ENCODE measurements at places on chromosomes 6 and 20.

DNA sequence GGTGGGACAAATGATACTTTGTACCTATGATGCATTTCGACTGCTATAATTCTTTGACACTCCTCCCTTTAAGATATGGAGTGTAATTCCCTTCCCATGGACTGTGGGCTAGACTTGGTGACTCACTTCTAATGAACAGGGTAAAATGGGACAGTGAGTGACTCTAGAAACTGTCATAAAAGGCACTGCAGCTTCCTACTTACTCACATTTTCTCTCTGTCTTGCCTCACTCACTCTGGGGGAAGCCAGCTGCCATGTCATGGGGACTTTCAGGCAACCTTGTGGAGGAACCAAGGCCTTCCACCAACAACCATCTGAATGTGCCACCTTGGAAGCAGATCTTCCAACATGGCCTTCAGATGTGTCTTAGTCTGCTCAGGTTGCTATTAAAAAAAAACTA lies 12.9 kb upstream of the GFOD1 start:
- DNase-seq = no peak

DNA sequence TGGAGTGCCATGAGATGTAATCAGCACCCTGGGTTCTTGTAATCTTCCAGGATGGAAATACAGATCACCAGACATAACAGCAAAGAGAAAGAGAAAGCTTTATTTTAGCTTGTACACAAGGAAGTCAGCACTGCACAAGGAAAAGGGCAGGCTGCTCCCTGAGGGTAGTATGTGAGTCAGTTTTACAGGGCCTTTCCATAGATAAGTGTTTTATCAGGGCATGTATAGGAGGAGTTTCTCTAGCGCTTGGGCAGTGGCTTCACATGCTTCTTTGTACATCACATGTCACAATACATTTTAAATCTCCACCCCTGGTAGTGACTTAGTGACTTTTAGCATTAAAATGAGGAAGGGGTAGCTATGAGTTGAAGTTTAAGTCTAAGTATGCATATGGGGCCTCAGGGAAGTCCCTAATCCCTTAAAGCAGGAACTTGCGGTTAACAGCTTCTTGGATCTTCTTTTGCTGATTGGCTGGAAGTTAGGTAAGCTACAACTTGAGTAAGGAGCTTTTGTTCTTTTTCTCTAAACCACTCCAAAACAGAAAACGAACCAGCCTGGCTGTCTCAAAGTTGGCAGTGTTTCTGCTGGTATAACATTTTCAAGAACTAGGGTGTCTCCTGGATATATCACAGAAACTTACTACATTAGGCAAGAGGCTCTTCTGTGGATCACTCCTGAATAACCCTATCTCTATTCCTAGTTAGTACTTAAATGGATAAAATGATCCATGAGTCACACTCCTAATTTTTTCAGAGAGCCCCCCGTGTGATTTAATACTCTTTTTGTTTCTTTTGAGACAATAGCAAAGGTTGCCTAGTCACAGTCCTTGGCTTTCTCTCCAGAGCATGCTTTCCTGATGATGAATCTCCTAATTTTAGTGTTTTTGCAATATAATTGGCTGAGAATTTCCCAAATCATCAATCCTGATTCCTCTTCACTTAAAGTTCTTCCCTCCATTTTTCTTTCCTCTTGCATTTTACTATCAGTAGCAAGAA lies 60.2 kb downstream of the MRAP2 start:
- no peak for DNase-seq

- DNase-seq = no peak
Observed at GRCh38 chr6:70236343-70236742, 66.5 kb downstream of the COL9A1 start.

GRCh38 chr6:137697267-137697938 lies 169.7 kb upstream of the TNFAIP3 start:
- no peak for DNase-seq

- DNase-seq = no peak
Observed at GRCh38 chr20:21529863-21530262, 16.0 kb upstream of the NKX2-2 start.

GRCh38 chr20:19015351-19016139 lies 196.9 kb upstream of the SLC24A3 start:
- DNase-seq = no peak

- no peak for DNase-seq
Observed at GRCh38 chr6:53058388-53059195, 6.6 kb upstream of the FBXO9 start.

- no peak for DNase-seq
Observed at GRCh38 chr20:8196096-8196495, 64.0 kb downstream of the PLCB1 start.

- no peak for DNase-seq
Observed at GRCh38 chr6:23656255-23657194, 469.5 kb upstream of the NRSN1 start.

GRCh38 chr6:25548451-25548850 lies 103.6 kb upstream of the SCGN start:
- no peak for DNase-seq

GRCh38 chr20:1324598-1325172 lies 4.3 kb downstream of the SDCBP2 start:
- DNase-seq = no peak

DNA sequence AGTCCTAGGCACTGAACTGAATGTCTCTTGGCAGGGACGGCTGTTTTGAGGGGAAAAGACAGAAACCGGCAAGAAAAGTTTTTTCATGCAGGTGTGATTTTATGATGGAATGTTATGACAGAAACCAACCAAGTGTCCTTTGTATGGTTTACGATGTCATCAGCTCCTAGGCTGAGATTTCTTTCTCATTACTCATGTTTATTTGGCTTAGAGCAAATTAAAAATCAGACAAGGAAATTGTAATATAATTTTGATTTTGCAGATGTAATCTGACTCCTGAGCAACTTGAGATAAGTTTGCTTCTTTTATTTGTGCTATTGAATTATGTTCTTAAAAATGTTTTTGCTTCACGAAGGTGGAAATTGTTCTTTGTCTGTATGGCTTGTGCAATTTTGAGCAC lies 58.8 kb upstream of the MAP3K7 start:
- DNase-seq = no peak

- no peak for DNase-seq
Observed at GRCh38 chr6:87277123-87277522, 45.3 kb upstream of the SMIM8 start.

GRCh38 chr6:165883851-165884640 lies 221.0 kb upstream of the PDE10A start:
- DNase-seq = no peak

DNA sequence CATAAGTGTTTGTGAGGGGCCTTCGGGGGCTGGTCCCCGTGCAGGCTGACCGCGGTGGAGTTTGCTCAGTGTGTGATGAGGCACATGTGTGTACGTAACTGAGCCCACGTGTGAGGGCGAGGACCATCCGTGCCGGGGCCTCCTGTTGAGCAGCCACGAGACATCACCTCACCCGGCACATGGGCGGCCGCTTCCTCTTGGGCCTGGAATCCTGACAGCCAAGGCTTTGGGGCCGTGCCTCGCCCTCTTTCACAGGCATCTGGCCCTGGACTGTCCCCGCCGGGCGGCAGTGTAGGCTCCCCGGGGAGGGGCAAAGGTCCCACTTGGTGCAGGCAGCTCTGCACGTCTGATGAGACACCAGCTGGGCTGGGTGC lies 202.3 kb downstream of the DLL1 start:
- DNase-seq = no peak

DNA sequence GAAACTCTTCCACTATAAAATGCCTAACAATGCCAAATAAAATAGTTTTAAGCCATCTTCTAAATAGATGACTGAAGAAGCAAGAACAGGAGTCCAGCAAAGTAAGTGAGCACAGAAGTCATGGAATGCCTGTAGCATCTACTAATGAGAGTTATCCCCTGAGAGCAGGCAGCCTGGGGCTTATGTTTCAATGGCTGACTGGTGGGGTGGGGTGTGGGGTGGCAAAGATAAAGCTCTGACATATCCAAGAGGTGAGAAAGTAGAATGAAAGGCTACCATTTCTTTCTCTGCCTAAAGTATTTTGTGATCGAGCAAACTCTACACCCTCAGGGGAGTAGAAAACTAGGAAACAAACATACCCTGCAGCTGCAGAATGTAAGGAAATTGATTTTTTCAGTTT lies 348.8 kb downstream of the TFAP2B start:
- DNase-seq = no peak

GRCh38 chr20:41072190-41072863 lies 43.7 kb downstream of the TOP1 start:
- no peak for DNase-seq

- no peak for DNase-seq
Observed at GRCh38 chr20:15654208-15654649, 919.0 kb downstream of the KIF16B start.

DNA sequence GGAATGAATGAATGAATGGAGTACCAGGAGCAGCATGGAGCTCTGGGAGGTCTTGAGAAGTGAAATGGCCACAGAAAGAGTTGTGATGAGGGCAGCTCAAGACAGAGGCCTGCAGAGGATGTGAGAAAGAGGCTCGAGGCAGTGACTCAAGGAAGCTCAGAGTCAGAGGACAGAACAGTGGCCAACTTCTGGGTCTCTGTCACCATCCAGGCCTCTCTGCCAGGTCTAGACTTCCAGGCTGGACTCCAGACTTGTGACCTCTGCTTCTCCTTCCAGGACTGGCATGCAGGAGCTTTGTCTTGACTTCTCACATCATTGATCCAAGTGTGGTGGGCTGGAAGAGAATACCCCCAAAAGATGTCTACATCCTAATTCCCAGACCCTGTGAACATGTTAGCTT lies 119.8 kb downstream of the TOX2 start:
- no peak for DNase-seq

- DNase-seq = no peak
Observed at GRCh38 chr20:56925831-56926170, 296.7 kb downstream of the TFAP2C start.

DNA sequence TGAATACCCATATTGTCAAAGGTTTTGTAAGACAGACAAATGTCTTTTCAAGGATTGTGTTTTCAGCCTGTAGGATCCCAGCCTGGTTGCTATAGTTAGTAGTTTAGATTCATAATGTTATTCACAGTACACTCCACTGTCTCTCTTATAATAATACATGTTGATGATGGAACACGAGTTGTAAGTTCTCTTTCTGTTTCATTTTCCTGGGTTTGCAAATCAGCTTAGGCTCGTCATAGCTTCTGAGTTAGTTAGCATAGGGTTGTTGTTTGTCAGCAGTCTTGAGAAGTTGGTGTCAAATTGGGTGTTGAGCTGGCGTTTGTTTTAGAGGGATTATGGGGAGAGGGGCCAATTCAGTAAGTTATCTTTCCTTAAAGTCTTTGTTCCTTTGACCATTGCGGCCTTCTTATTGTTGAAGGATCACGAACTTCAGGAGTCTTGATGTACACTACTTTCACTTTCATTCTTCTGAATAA lies 45.8 kb downstream of the QKI start:
- no peak for DNase-seq

GRCh38 chr6:166942393-166943168 lies 13.8 kb downstream of the RNASET2 start:
- no peak for DNase-seq

DNA sequence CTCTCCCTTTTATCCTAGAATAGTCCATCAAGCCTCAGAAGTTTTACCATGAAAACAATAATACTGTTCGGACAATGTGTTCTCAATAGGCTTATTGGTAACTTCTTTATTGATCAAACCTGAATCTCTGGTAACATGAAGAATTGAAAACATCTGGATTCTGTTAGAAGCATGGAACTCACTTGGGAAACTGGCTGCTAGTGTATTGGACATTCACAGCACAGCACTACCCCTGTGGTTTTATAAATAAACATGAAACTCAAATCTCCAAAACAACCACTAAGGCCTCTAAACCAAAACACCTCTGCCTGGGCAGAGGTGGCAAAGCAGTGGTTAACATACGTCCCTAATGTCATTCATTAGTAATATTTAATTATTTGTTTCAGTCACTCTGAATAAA lies 157.6 kb upstream of the KCNQ5 start:
- DNase-seq = no peak

DNA sequence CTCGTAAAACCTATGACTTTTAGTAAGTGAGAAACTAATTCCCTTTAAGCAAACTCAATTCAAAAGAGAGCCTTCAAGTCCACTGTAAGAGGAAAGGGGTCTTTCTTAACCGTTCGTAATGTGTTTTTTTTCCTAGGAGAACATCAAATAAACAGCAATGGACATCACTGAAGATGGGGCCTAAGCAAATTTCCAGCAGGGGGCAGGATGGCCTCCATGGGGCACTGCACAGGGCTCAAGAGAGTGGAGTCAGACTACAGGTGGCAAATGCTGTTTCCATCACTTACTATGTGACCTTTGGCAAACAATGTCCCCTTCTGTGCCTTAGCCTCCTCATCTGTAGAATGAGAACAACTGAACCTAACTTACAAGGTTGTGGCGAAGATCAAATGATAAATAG lies 88.7 kb downstream of the ARHGAP18 start:
- no peak for DNase-seq

DNA sequence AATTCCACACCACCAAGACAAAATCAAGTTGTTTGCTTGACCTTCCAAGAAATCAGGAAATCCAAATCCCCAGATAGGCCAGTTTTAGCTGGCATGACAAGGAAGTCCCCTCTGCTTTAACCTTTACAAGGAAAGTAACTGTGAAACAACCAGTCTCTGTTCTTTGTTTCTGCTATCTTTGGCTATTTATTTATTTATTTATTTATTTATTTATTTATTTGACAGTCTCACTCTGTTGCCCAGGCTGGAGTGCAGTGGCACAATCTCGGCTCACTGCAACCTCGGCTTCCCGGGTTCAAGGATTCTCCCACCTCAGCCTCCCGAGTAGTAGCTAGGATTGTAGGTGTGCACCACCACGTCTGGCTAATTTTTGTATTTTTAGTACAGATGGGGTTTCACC lies 14.5 kb upstream of the GMNN start:
- no peak for DNase-seq

DNA sequence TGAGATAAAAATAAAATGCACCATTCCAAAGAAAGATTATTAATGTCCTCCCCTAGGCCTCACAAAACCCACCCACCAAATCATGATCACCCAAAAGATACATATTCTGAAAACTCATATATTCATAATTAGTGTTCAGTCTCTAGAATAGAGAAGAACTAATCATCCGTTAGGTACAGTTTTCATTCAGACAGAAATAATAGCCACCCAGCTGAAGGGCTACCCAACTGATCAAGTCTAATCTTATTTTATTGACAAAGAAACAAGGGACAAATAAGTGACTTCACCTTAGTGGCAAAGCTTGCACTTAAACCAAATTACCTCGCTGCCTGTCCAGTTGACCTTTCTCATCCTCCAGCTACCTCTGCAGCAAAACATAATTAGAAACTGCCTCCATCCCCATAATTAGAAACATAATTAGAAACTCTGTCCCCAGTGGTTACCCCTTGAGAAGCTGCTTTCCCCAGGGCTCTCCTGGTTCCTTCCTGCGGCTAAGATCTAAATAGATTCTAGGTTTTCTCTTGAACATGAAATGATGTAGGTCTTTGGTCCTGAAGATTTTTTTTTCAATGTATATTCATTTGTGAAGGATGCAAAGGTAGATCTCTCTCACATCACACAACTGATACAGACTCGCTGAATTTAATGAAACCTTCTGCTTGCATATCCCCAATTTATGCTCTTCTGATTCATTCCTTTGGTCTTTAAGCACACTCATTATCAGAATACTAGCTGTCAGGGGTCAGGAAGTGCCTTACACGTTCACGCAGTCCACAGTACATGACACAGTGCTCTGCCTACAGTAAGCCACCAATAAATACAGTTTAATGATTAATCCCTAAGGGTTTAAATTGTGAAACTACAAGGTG lies 46.3 kb downstream of the HBS1L start:
- no peak for DNase-seq

GRCh38 chr6:43335469-43335868 lies 26.8 kb upstream of the CRIP3 start:
- DNase-seq = no peak

All from caudate nucleus (tissue), 63 donors.